ENCODE measurements at places on chromosomes 7 and 10. TPM values are rescaled to one million over a fixed set of nuclear protein-coding genes. Genes with fewer than 3 reads are reported as not detected.

DNA sequence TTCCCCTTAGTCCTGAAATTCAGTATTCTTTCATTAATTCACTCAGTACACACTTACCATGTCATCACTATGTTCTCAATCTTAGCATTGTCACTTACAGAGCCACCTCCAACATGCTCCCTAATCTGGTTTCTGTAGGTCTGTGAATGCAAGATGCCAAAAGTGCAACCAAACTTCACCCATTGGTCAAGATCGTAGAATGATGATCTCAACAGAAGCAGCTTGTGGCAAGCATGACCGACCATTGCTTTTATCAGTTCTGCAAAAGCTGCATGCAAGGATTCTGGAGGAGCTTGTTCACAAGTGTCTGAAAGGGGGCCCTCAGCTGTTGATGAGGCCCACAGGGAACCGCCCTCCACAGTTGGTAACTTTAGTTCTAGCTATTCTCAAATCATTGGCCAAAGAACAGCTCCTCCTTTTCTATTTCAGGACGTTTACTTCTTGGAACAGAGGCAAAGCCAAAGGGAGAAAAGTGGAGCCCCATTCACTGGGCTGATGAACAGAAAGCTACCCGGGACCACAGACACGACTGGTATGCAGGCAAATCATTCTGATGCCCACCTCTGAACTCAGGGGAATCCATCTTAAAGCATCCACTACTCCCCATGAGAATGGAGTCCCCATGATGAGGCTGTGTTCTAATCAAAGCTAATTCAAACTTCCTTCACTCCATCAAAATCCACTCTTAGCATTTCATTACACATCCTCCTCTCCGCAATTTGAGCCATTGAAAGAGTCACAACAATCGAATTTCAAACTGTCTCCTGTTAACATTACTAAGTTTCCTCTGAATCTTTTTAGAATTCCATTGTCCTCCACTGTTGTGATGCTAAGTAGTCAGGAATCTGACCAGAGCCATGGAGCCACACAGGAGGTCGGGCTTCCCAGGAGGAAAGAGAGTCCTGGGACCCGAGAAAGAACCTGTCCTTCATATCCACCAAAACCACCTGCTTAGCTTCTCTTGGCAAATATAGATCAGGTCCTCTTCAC is 13.9 kb downstream of the GRB10 start:
- no peak for DNase-seq

DNA sequence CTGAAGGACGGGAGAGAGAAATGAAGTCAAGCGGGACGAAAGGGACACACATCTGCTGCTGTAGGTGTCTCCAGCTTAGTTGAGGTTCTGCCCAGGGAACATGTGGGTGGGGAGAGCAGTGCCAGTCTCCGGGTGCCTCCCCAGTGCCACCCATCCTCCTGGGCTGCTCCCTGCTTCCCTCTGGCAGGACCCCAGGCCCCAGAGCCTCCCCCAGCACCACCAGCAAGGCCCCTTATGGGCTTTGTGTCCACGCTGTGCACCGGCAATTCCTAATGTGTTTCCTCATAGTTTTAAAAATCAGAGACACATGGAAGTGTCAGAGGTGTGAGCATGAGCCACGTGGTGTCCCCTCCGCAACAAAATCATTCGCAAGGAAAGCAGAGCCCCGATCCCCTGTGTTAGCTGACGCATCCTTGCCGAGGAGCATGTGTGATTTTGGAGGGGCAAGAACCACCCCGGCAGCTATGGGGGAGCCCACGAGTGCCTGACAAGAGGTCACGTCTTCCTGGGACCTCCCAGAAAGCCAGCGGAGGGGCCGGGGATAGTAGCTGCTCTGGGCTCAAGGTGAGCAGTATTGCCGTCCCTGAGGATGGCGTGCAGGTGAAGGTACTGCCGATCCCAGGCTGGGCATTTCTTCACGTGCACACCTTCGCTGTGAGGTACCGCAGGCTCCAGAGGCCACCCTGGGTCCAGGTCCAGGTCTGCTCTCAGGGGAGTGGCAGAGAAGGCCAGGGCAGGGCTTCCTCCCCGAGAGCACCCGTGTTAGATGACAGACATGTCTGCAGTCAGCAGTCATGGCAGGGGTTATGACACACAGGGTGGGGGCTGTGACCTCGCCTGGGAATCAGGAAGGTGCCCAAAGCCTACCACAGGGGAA is 448.2 kb upstream of the FOXK1 start:
- DNase-seq: no peak

DNA sequence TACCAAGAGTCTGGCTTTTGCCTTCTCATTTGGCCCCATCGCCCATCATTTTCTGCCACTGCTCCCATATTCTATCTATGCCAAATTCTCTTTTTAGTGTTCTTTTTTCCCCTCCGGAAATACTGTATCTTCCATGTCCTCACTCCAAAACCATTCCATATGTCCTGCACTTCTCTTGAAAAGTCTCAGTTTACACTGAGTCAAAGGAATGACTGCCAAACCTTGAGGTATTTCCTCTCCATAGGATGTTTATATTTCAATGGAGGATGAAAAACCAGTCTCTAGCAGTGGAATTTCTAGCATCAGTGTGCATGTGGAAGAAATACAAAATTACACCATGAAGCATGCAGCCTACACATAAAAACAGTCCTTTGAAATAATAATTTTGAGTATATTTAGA is 121.4 kb upstream of the PHYHIPL start:
- DNase-seq: no peak

DNA sequence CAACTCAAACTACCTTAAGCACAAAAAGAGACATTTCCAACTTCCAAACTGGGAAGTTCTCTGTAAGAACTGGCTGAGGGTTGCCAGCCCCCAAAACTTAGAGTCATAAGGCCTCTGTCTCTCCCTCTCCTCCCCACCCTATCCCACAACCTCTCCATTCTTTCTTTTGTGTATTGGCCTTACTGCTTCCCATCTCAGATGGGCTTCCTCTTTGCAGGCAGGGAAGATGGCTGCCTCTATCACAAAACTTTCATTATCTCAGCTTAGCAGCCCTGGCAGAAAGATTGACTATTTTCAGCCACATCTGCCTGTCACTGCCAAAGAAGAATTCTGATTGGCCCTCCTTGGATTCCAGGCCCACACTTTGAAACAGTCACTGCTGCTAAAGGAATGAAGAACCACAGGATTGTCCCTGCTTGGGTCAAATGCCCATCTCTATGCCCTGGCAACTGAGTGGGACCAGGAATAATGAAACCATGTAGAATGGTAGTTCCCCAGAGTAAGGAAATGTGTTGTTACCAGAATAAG is 58.0 kb upstream of the PRKAR2B start:
- no peak for DNase-seq

- DNase-seq: no peak
Measured at GRCh38 chr10:110754375-110755105, 110.4 kb downstream of the RBM20 start.

DNA sequence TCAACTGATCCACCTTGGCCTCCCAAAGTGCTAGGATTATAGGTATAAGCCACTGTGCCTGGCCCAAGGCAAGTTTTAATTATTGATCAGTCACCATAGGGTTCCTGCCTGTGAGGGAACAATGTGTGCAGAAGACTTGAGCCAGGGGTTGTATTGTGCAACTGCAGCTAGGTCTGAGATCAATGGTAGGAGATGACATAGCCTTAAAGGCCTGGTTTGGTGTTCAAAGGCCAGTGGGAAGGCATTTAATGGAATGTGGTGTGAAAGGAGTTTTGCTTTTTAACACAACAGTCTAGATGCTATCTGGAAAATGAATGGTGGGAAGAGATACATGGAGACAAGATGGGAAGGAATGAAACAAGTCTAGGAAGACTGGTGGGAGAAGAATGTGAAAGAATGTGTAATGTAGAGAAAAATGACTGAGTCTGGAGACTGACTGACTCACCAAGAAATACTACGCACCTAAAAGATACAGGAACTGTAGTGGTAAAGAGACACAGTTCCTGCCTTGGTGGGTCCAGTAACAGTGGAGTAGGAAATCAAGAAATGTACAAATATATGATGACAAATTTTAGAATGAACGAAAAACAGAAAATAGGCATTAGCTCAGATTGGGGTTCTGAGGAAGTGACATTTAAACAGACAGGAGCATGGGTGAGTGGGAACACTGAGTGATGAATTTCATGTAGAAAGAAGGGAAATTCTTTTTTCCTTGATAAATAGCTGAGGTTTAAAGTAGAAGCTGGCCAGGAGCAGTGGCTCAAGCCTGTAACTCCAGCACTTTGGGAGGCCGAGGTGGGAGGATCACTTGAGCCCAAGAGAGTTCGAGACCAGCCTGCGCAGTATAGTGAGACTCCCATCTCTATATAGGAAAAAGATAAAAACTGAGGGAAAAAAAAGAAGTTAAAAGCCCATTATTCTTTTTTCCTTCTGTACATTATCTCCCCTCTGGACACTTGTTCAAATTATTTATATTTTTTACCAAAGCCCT is 9.4 kb downstream of the HNRNPF start:
- no peak for DNase-seq

DNA sequence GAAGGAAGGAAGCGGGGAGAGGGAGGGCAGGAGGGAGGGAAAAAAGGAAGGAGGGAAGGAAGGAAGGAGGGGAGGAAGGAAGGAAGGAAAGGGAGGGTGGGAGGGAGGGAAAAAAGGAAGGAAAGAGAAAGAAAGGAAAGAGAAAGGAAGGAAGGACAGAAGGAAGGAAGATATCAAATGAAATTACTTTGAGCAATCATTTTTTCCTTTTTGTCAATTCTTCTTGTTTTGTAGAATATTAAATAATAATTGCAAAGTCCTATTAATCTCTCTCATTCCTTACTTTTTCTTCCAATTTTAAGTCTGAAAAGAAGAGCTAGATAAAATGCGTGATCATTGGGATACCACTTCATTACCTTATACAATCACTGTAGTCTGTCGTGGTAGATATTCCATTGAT is 117.5 kb downstream of the PLXDC2 start:
- no peak for DNase-seq

GRCh38 chr7:84055904-84056605 is 138.5 kb downstream of the SEMA3A start:
- no peak for DNase-seq

DNA sequence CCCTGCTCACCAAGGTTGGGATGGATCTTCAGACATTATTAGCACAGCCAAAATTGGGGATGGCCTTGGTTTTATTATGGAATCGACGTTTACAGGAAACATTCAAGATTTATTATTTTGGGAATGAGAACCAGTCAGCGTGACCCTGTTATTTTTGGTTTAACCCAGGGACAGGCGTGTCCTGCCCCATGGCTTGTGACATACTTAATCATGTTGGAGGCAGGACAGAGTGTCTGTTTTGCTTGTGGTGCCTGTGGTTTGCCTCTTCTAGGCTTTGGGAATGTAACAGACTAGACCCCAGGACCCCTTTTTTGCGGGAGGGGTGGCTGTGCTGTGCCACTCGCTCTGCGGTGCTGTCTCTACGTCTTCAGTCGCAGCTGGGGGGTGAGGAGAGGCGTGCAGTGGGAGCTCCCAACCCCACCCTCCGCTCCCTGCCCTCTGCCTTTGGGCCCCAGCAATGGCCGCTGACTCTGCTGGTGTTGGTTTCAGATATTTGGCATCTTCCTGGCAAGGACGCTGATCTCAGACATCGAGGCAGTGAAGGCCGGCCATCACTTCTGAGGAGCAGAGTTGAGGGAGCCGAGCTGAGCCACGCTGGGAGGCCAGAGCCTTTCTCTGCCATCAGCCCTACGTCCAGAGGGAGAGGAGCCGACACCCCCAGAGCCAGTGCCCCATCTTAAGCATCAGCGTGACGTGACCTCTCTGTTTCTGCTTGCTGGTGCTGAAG is 20.1 kb upstream of the SH2D4B start:
- no peak for DNase-seq

DNA sequence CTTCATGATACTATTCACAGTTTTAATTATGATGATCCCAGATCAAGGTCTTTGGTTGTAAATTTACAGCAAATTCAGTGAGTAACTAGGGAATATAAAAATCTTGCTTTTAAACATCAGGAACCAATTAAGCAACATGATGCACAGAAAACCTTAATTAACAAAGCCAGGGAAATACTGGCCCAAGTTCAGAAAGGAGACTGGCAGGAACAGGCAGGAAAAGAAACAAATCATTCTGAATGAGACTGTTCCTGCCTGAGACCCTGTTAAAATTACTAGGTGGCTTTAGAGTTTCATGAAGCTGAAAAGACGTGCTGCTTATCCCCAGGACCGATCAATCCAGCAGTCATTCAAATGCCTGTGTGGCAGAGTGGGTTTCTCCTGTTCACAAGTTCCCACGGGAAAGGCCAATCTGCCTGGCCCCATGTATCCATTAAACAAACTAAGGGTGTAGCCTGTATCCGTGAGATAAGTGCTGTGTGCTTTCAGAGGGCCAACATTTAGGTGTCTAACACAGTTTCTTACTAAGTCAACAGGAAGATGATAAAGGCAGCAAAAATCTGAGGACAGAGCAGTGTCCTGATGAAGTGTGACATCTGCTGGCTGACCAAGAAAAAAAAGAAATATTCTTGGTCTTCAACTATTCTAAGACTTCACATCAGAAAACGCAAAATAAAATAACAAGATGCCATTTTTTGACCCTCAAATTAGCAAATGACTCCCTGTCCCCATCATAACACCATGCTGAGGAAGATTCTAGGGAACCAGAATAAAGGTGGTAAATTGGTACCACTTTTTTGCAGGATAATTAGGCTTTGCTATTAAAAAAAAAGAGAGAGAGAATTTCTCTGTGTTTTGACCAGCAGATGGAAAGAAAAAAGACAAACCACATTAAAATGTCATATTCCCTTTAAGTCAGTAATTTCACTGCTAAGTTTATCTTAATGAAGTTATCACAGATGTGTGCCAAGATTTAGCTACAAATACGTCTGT is 34.2 kb downstream of the PUS7 start:
- peak; percentile 20 for DNase-seq

DNA sequence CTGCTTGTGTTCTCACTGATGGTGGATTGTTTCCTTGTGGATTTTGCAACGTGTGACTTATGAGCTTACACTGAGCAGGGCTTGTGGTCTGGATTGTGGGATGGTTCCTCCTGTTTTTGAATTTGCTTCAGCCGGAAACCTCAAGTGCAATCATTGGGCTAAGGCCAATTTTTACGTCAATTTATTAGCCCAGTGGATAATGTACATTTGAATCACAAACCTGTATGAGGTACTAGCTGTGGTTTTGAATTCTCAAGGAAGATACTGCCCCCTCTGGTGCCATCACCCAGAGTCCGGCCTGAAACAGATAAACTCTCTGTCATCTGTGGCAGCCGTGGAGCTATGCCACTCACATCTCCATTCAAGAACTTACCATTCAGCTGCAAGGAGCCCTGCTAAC is 7.3 kb upstream of the ZNF777 start:
- no peak for DNase-seq

The CALML5 gene
- not detected for polyA plus RNA-seq

The OR13A1 gene
- not detected for polyA plus RNA-seq

The IGF2BP3 gene
- 27.8 TPM for polyA plus RNA-seq

The PLXNA4 gene
- 4.9 TPM for polyA plus RNA-seq

The AKR1C1 gene
- polyA plus RNA-seq: 7.2 TPM

All from forelimb muscle (tissue), 1 donor.